D341Med (cell line): ENCODE measurements at places on chromosomes 3 and 15.

GRCh38 chr3:149271669-149272068 is 50.0 kb upstream of the CP start:
- DNase-seq = no peak

DNA sequence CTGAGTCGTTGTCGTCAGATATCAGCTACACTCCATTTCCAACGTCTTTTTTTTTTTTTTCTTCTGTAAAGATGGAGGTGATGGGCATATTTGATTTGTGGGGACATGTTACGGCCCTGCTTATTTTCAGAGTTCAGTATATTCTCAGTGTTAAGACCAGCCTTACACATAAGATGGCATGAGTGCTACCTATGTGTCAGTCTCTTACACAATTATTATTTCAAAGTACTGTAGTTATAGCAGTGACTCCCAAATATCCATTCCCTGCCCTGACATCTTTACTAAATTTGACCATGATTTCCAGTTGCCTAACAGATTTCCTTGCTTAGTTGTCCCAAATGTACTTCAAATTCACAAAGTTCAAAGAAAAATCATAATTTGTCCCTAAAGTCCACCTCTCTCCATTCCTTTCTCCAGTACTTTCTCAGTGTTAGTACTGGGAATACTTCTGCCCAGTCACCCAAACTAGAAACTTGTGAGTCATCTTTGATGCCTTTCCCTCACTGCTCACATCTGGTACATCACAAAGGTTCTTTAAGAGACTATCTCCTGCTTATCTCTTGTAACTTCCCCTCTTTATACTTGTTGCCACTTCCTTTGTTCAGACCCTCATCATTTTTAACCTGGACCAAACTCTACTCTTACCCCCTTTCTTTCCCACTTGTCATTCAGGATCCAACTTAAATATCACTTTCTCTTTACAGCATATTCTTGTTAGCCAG is 67.0 kb downstream of the ZNF609 start:
- no peak for DNase-seq

- no peak for DNase-seq
These were observed 50.8 kb upstream of the SYN2 start for GRCh38 chr3:11953350-11953749.

GRCh38 chr15:36925049-36925448 is 175.3 kb downstream of the MEIS2 start:
- no peak for DNase-seq

GRCh38 chr3:158103081-158103886 is 2.9 kb downstream of the SHOX2 start:
- no peak for DNase-seq

GRCh38 chr15:72358121-72358520 is 17.7 kb downstream of the HEXA start:
- peak; percentile 76 for DNase-seq
